ENCODE measurements at places on chromosomes 6 and 20.

DNA sequence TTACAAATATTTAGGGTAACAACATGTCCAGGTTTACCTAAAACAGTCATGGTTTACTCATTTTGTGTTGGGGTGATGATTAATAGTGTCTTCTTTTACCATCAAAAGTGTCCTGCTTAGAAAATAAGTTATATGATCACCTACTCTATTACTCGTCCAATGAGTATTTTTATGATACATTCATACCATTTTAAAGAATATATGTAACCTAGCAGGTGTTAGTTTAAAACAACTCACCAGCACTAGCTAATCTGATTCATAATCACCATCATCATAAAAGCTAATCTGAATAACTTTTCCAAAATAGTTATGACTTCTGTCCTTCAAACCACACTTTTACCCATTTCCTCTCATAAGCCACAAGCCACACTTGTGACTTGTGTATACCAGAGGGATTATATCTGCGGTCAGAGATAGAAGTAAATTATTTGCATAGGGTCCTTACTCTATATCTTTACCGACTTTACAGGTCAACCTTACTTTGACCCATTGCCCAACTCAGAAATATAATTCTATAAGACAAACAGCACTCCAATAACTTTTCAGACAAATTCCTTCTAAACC lies 33.3 kb upstream of the NRN1 start:
- DNase-seq: no peak

- DNase-seq: no peak
Measured at GRCh38 chr6:101534821-101535220, 141.3 kb downstream of the GRIK2 start.

DNA sequence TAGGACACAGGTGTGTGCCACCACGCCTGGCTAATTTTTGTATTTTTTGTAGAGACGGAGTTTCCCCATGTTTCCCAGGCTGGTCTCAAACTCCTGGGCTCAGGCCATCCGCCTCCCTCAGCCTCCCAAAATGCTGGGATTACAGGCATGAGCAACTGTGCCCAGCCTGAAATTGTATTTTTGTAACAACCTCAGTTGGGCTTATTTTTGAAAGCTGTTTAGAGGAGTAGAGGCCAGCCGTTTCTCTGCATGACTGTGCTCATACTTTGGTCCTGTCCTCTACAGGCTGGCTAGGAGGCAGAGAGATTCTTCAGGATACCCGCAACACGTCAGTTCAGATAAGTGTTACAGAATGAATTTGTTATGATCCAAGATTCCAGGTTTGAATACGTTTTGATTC lies 22.1 kb downstream of the CAGE1 start:
- DNase-seq: no peak

GRCh38 chr6:13423252-13423651 lies 64.1 kb downstream of the GFOD1 start:
- no peak for DNase-seq

DNA sequence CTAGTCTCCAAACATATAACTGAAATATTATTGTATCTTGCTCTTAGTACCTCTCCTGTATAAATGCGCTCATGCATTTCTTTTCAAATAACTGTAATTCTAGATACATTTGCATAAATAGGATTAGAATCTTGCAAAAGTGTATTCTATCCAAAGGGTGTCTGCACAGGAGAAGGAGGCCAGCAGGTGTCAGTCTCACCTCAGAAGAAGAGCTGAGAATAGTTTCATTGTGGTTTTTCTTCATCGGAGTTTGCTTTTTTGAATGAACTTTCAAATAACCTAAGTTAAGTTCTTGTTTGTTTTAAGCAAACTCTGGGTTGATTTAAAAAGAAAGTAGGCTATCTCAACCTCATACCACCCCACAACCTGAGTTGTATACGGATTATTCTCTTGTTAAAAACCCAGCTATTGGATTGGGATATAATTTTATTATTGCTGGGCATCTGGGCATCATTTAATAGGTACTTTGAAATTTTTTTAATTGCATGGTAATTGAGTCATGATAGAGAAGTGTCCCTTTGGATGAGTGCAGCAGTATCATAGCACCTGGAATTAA lies 125.0 kb upstream of the MLIP start:
- no peak for DNase-seq

DNA sequence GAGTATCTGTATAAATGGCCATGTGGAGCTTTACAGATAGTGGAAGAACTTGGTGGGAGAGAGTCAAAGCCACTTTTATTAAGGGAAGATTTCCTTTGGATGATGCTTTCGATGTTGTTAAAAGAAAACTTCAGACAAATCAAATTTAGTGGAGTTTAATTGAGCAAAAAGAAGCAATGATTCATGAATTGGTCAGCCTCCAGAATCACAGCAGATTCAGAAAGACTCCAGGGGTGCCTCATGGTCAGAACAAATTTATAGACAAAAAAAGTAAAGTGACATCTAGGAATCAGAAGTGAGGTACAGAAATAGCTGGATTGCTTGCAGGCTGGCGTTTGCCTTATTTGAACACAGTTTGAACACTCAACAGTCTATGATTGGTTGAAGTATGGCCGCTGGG lies 5.3 kb upstream of the CGA start:
- no peak for DNase-seq

GRCh38 chr20:41616228-41616627 lies 1.9 kb downstream of the CHD6 start:
- no peak for DNase-seq

DNA sequence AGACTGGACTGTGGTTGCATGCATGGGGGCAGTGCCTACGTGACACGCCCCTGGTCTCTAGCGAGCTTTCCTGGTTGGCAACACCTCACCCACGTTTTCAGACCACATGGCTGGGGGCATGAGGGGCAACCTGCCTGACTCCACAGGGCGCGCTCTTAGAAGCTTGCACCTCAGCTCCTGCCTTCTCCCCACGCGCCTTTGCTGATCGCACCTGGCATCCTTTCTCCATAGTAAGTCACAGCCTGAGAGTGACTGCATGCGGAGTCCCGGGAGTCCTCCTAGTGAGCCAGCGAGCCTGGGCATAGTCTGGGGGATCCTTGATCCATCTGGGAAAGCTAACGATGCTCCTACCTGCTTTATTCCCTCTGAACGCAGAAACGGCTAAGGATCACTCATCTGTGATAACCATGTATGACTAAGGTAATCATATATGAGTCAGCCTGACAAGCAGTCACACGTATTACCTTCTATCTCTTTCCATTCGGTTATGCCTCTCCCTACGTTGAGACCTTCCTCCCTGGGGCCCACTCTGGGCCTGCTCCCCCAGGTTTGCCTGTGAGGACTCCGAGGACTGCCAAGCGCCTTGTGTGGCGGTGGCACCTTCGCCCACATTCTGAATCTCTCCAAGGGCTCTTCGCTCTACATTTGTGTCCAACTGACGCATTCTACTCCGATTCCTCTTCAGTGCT lies 4.5 kb downstream of the TCFL5 start:
- no peak for DNase-seq

GRCh38 chr6:149515494-149515893 lies 30.3 kb downstream of the PPIL4 start:
- no peak for DNase-seq

DNA sequence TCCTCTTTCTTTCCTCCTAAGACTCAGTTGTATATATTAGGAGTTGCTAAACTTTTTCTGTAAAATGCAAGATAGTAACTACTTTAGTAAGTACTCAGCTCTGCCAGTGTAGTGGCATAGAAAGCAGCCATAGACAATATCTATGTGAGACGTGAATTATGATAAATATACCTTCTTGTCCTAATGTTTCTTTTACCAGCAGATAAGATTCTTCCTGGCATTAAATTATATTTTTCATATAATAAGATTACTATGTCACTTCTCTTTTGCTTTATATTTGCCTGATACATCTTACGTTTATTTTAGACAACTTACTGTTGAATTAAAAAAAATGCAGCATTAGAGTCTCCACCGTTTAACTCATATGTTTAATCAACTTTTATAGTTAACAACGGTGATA lies 51.7 kb downstream of the HDGFL1 start:
- no peak for DNase-seq

DNA sequence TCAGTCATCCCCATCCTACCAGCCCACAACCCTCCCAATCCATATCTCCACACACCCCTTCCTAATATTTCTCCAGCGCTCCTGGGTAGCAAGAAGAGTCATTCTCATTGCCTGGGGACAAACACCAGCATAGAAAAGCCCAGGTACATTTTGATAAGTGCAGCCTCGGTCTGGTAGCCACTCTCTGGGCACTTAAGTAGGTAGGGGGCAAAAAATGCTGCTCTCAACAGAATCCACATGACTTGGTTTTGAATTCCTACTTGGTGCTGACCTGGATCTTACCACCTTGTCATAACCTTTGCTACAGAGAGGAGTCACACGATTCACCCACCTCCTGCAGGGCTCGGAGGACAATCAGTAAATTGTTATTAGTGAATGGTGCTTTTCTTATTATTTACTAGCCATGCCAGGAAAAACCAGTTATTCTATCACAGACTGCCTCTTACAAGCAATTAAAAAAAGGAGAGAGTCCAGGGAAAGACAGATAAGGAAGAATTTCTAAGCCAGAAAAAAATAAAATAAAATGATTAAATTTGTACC lies 249.1 kb downstream of the LY86 start:
- no peak for DNase-seq

- no peak for DNase-seq
Measured at GRCh38 chr6:45688180-45688579, 310.4 kb upstream of the SUPT3H start.

DNA sequence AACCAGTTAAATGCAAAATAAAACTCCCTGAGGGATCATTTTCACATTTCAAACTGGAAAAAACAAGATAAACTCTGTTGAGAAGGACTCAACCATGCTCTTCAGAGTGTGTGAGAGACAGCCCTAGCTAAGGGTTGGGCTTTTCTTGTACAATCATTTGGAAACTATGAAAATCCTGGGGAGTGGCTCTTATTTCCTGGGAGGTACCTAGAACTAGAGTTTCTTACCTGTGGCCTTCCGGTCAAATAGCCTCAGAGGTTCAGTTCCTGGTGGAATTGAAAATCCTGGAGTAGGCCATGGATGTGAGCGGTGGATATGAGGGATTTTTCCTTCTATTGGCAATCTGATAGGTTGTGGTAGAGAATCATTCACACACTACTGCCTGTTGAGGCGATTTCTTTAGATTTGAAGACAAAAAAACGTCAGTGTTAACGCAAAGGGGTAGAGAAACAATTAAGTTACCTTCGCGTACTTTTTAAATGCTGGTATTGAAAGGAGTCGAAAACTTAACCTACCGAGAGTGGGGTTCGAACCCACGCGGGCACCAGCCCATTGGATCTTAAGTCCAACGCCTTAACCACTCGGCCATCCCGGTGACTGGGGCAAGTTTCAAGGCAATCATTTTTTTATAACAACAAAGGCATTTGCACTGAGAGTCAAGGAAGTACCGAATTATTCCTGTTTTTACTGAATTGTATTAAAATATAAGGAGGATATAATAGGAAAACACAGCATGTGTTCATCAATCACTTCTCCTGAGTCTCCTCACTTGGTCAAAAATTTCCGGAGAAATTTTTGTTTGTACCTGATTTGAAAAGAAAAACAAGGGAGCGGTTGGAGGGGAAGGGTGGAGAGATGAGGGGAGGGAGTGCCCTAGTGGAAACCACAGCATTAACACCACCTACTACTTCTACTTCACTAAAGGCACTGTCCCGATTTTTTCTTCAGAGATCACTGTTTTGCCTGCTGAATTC lies 191.3 kb downstream of the OR2B2 start:
- no peak for DNase-seq

DNA sequence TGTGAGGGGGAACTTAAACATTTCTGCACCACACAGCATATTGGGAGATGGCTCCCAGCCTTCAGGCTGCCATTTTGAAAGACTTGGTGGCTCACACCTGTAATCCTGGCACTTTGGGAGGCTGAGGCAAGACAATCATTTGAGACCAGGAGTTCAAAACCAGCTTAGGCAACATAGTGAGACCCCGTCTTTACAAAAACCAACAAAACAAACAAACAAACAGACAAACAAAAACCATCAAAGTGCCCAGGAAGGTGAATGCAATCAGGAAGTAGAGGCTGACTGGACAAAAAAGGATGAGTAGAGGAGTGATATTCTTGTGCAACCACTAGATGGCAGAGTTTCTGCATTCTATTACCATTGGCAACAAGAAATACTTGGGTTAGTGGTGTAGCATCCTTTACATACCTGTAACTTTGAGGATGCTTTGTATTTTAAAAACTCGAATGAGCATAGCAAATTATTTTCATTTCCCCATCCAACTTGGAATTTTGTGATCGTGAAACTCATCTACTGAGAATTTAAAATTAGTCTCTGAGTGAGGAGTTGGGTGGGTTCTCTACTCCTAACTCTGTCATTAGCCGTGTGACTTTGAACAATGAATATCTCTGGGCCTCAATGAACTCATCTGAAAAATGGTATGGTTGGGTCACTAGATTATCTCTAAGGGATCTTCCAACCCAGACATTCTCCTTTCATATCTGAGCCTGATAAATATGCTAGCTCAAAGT lies 84.4 kb downstream of the CRYBG1 start:
- no peak for DNase-seq

GRCh38 chr6:159067334-159067733 lies 22.5 kb upstream of the TAGAP start:
- no peak for DNase-seq

GRCh38 chr6:33207552-33208090 lies 679 bp upstream of the RING1 start:
- DNase-seq: no peak

DNA sequence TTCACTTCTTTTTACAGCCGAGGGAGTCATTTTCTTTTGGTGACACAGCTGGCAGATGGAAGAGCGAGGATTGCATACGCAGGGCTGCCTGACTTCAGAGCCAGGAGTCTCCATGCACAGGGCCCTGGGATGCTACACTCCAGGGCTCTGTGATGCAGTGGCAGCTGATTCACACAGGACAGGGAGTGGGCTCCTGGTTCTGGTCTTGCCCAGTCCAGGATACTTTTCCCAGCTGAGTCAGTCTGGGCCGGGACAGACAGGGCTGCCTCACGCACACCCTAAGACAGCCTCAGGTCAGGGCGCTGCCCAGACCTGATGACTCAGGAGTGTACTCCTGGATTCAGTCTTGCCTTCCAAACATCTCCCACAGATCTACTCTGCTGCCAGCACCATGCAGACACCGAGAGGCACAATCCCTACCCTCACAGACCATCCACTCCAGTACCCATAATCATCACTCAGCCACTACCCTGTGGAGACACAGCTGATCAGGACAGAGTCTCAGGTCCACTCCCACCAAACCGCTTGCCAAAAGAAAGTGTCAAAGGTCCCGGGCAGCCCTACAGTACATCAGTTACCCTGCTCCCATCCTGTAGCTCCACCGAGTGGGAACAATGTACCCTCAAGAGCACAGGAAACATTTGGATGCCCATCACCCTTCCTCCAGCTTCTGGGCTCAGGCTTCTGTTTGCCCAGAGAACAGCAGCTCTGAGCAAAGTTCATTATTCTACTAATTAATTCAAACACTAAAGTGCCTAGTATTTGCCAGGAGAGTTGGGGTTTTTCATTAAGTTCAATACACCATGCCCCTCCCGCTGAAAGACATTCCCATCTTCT lies 11.5 kb downstream of the SDC4 start:
- no peak for DNase-seq

GRCh38 chr6:75526502-75527127 lies 33.0 kb upstream of the FILIP1 start:
- peak; percentile 22 for DNase-seq

GRCh38 chr20:25310268-25310920 lies 62.5 kb downstream of the PYGB start:
- DNase-seq: peak; percentile 32

Data from activated effector memory CD4-positive, alpha-beta T cell treated with Interleukin-2 at 50 U/mL for 16 hours (primary cell).